ENCODE measurements at places on chromosomes 2 and 18.

DNA sequence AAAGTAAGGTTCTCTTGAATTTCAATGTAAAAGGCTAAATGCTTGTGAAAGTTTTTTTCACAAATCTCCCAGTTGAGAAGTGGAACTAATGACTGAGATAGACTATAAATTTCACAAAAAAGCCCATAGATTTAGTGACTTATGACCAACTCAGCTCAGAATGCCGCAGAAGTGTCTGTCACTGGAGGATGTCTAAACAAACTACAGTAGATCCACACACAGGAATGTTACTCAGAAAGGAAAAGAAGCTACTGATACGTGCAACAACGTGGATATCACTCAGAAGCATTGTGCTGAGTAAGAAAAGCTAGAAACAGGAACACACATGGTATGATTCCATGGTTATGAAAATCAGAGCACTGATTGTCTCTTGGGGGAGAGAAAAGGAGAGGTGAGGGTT is 151.9 kb downstream of the DOCK10 start:
- DNase-seq = no peak

DNA sequence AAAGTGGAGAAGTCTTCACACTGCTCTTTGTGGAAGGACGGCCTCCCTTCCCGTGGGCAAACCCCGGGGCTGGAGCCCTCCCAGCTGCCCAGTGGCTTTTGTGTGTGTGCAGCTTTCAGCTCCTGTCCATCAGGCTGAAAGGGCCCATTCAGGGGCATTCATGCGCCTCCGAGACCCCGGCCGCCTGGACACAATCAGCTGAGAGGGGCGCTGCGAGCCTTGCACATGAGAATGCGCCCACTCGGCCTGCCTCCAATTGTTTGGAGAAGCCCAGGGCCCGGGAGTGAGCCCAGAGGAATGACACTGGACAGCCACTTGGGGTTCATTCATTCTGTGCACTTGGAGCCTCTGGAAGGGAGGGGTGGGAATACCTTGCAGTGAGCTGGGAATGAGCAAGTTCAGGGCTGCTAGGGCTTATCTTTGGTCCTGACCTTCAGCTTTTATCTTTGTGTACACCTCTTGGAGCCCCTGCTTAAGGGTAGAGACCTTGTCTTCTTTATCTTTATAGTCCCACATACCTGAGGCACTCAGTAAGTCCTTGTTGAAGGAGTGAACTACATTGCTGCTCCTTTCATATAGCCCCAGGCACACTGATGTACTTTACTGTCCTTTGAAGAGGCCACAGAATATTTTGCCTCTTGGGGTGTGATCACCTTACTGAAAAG is 56.5 kb downstream of the TCF7L1 start:
- no peak for DNase-seq

DNA sequence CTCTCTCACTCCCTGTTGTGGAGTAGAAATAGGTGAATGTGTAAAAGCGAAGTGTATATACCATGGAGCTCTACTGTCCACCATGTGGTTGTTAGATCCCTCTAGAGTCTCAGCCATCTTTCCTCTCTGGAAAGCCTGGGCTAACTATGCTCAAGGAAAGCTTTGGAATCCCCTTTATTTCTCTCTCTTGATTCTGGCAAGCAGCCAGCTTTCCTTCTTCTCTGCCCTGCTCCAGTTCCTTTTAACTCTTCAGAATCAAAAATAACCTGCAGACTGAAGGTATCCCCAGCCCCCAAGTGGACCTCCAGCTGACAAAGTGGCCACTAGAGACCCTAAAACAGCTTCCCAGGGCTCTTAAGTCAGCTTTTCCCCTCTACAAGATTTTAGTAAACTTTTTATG is 381.9 kb downstream of the PLCL1 start:
- no peak for DNase-seq

- peak; percentile 67 for DNase-seq
Observed at GRCh38 chr2:29663268-29663667, 258.1 kb downstream of the ALK start.

GRCh38 chr2:105809097-105809473 is 64.4 kb downstream of the NCK2 start:
- no peak for DNase-seq

DNA sequence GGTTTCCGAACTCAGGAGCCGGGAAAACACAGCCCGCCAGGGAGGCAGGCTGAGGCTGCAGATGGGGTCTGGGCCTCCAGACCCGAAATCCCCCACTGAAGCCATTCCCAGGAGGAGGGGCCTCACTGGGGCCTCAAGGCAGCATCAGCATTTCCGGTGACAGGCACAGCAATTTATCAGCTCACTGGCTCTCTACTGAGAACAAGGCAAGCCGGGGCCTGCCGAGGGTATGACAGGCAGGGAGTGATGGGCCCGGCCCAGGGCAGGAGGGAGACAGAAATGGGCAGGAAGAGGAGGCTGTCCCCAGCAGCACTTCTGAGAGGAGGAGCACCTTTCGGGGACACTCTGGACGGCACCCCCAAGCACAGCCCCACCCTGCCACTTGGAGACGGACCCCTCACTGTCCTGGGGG is 12.5 kb downstream of the SDC1 start:
- DNase-seq = peak; percentile 94

DNA sequence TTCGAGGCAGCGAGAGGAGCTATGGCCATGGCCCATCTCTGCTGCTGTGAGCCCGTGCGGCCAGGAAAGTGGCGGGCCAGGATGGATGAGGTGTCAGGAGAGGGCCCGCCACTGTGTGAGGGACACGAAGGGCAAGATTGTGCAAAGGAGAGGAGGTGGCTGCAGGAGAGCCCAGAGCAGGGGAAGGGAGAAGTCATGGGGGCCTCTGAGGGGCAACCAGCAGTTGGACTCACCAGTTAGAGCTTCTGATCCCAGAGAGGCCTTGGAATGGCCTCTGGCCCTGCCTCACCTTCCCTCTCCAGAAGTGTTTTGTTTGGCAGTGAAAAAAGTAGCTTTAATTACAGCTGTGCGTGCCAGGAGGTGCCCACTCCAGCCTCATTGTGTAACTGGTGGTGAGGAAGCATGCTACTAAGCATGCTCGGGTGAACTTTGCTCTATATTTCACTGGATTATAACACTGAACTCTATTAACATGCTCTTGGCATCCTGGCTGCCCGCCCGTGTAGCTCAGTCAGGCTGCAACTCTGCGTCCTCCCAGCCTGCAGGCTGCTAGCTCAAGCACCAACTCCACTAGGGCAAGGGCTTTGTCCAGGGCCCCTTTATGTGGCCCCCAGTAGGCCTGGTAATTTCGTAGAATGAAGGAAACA is 34.2 kb downstream of the IMPA2 start:
- DNase-seq = peak; percentile 40
